ENCODE measurements at places on chromosomes 11 and 22.

DNA sequence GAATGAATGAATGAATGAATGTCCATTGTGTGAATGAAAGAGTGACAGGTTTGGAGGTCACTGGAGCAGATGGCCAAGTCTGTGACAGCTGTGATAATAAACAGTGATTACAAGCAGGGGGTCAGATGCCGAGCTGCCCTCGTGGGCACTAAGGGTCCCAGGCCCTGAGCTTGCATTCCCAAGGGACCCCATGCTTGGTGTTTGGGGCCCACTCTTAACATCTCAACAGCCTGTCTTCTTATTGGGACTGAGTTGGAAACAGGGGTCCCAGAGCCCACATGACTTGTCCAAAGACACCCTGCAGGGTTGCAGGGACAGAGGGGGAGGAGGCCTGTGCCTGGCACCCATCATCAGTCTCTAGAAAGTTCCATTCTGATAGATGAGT is 12.0 kb upstream of the ANO1 start:
- DNase-seq: no peak

- DNase-seq: no peak
Observed at GRCh38 chr11:10543782-10544181, 2.8 kb upstream of the RNF141 start.

DNA sequence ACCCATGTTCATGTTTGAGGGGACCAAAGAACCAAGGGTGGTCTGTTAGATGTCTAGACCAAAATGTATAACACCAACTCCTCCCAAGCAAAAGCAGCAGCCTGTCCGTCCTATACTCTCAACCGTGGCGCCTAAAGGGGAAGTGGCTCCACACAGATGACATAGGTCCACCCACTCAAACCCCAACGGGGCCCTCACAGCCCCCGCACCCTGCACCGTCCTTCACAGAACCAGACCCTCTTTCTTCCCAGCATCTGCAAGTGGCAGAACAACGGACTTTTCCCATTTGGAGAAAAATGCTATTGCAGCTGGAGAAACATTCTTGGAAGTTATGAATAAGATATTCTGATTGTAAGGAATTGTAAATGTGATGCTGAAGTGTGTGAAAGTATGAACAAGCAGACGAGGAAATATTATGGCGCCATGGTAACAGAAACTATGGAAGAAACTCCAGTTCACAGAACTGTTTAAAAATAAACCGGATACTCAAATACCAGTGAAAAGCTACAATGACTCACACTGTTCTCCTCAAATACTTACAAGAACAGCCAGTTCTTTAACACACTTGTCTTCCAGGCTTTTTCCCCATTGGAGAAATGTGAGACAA is 76.5 kb upstream of the ARFGAP3 start:
- DNase-seq: no peak

DNA sequence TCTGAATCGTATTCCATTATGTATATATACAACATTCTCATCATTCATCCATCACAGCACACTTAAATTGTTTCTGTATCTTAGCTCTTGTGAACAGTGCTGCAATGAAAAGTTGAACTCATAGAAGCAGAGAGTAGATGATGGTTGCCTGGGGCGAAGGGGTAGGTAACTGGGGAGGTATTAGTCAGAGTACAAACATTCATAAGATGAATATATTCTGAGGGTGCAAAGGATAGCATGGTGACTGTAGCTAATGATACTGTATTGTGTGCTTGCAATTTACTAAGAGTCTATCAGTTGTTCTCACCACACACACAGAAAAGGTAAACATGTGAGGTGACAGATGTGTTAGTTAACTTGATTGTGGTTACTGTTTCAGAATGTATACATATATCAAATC is 12.6 kb upstream of the RFPL2 start:
- no peak for DNase-seq

- no peak for DNase-seq
Observed at GRCh38 chr11:111922803-111923202, 4.1 kb downstream of the C11orf52 start.

DNA sequence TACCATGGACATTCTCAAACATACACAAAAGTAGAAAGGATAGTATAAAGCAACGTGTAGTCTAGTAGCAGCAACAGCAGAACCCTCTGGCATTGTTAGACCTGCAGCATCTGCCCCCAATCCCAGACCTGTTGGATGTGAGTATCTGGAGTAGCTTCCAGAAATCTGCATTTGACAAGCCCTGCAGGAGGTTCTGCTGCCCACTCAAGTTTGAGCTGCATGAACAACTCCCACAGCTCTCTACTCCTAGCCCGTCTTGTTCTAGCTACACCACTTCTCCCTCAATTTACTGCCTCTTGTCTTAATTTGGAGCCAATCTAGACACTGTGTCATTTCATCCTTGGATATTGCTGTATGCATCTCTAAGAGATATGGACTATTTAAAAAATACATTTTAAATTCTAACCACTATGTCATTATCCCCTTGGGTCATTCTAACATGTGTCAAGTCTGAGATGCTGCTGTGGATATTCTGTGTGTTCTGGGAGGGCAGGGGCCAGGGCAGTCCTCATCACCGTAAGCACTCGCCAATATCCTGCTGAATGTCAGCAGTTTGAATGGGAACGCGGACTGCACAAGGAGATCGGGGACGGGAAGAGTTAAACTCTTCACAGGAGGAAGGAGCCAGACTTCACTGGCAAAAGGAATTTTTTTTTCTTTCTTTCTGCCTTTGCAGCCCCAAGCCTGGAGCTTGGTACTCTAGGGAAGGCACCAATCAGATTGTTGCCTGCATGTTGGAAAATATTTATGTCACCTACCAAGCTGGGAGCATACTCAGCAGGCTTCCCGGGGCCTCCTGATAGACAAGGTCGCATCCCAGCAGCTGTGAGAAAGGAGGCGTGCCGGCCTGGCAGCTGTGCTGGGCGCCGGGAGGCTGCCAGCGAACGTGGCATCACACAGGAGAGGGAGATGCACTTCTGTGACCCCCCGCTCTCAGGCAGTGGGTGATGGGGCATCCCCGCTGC is 429.0 kb downstream of the MIAT start:
- no peak for DNase-seq

GRCh38 chr22:44520465-44521094 is 22.5 kb upstream of the RTL6 start:
- no peak for DNase-seq
